ENCODE measurements at places on chromosomes 3 and 15.

- DNase-seq = peak; percentile 74
These were observed at the start of gene ZNF445 for GRCh38 chr3:44477312-44478030. Gene ZNF445, minus strand, starts transcription at chr3:44477670. Its CDS starts 22,121 bp downstream, at chr3:44455549.

- DNase-seq = no peak
These were observed 264.9 kb upstream of the CCDC54 start for GRCh38 chr3:107112356-107112755.

- DNase-seq = no peak
These were observed 15.0 kb downstream of the PRR23E start for GRCh38 chr3:127207727-127208482.

DNA sequence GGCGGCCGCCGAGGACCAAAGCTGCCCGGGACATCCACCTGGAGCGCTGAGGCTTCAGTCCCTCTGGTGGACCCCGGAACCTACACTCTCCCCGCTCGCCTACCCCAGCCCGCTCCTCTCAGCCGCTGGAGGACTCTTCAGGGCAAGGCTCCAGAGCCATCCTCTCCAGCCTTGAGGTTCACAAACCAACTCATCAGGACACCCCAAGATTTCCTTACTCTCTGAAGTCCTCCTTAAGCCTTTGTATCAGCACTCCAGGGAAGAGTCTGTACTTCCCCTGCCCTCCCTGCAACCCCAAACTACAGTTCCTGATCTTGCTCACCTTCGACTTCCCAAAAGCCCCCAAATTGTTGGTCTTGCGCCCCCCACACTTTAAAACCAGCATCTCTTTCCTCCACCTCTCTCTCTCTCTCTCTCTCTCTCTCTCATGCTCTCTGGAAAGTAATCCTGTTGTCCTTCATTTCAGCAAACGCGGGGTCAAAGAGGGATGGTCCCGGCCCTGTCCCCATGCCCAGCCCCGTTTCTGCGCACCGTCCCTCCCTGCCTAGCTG, 438 bp downstream of the THBS1 start:
- no peak for DNase-seq

DNA sequence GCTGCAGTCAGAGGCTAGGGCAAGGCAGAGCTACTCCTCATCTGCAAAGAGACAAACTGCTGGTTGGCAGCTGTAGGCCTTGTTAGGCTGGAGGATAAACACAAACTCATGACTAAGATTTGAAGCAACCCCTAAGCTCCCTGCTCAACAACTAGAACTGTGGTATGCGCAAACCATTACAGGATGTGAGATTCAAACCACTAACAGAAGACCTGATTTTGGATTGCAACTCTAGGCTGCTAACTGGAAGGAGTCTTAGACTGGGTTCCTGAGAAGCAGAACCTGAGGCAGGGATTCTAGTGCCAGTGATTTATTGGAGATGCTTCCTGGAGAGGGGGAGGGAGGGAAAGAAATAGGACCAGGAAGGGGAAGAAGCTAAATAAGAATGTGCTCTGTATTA, 22.5 kb downstream of the CCR4 start:
- DNase-seq = no peak

DNA sequence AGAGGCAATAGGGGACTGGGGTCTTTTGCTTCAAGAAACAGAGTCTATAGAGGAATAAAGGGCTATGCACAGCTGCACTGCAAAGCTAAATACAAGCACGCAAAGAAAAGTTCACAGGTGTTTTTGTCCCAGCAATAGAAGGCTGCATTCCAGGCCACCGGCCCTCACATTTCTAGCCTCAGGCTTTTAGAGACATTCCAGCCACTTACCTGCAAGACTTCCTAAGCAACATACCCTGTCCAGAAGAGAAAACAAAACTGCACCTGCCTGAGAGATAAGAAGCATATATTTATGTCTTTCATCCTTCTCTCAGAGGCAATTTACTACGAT, 220.5 kb downstream of the OPA1 start:
- DNase-seq = no peak

All from amygdala (tissue), 56 donors.